ENCODE measurements at places on chromosomes 3 and 15. TPM values are rescaled to one million over a fixed set of nuclear protein-coding genes. Genes with fewer than 3 reads are reported as not detected.

GRCh38 chr3:105906836-105907235 is 38.0 kb upstream of the CBLB start:
- DNase-seq: peak; percentile 40

DNA sequence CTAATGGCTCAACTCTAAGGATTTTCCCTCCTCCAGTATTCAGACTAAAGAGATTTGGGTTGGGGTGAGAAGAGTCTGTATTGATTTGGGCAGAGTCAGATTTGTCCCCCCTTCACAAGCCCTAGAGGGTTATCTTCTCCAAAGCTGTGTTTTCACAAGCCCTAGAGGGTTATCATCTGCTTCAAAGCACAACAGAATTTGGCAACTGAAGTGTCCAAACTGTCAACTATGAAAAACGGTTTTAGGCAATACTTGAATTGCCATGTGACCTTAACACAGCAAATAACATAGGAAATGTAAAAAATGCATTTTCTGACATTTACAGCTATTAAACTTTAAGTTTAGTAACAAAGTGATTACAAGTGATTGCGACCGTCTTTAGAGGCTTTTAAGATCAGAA is 119.9 kb downstream of the IMPG2 start:
- DNase-seq: no peak

The C3orf80 gene
- polyA plus RNA-seq: not detected

GRCh38 chr15:60822403-60822802 is 343.5 kb upstream of the ICE2 start:
- DNase-seq: no peak

DNA sequence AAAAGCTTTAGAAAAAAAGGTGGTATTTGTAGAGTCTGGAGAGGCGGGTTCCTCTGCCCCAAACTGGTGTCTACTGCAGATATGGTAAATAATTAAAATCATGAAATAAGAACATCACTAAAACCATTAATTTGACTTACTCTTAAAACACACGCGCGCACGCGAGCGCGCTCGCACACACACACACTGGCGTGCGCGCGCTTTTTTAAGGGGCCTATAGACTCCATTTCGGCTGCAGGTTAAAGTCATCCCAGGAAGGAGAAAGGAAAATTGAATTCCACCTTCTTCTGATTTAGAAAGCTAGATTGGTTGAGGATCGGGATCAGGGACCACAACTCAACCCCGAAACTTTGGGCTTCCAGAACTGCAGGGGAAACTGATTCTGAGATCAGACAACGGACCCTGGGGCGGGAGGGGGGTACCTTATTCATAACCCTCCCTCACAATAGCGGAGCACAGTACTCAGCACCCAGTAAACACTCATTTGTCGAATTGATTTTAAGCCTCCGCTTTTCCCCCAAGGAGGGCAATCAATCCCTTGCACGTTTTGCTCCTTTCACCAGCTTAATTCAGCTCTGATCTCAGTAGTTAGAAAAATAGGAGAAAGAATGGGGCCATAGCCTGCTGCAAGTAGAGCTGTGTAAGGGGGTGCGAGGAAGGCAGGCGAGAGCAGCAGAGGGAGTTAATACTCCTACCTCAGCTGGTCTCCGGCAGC is 509 bp upstream of the LRRC3B start:
- DNase-seq: peak; percentile 1

- DNase-seq: no peak
Measured at GRCh38 chr3:57003676-57004075, 56.8 kb upstream of the SPATA12 start.

The C3orf49 gene
- polyA plus RNA-seq: not detected

DNA sequence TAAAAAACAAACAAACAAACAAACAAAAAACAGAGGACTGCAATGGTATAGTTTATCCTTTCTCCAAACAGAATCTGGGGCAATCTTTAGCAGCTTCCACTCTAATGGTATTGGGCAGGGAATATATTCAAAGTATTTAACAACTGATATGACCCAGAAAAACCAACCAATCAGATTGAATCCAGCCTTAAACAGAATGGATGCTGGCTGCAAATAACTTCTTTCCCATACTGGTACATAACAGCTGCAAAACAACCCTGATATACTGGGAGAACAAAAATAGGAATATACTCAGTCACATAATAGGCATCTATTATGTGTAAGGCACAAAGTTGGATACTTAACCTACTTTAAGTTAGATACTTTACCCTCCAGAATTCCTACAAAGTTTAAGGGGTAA is 49.1 kb downstream of the UBR1 start:
- no peak for DNase-seq

DNA sequence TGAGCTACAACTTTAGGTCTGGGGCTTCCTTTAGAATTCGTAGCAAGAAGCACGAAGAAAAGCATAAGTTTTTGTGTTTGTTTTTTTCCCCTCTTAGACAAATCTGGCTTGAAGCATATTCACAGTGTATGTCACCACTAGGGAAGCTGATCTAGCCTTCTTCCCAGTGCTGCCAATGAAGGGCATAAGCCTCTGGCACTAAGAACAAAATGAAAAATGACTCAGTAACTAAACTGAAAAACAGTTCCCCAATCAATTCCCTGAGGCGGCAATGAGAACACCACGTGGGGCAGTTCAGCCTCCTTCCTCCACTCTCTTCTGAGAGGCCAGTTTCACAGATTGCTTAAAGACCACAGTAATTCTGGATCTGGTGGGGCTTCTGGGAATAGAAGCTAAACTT is 338.1 kb downstream of the GAP43 start:
- no peak for DNase-seq

DNA sequence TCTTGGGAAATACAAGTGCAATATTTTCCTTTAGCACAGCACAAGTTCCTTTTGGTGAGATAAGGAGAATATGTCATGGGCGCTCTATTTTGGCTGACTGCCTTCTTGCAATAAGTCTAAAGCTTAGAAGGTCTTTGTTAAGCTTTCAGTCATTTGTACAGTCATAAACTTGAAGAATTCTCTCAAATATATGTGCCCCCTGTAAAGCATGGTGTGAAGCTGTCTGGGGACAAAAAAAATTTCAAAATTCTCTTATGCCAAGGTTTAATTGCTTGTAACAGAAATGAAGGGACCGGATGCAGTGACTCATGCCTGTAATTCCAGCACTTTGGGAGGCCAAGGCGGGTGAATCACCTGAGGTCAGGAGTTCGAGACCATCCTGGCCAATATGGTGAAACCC is 21.7 kb upstream of the ARID3B start:
- no peak for DNase-seq

- no peak for DNase-seq
Measured at GRCh38 chr15:66798426-66799061, 96.5 kb downstream of the SMAD6 start.

The MASP1 gene
- not detected for polyA plus RNA-seq
